ENCODE measurements at places on chromosomes 1 and 21. TPM values are rescaled to one million over a fixed set of nuclear protein-coding genes. Genes with fewer than 3 reads are reported as not detected.

CACNA1S gene
- total RNA-seq, result under 0.01 TPM

GSTM1 gene
- not detected for total RNA-seq

FCAMR gene
- not detected for total RNA-seq

RCSD1 gene
- total RNA-seq, result 3.9 TPM

PRPF38A gene
- total RNA-seq, result 17.2 TPM

NPHS2 gene
- not detected for total RNA-seq

C1orf141 gene
- 0.25 TPM for total RNA-seq

CELF3 gene
- total RNA-seq, result 52.4 TPM

STX12 gene
- 120 TPM for total RNA-seq

S1PR1 gene
- 20.7 TPM for total RNA-seq

KRTAP12-2 gene
- total RNA-seq, result not detected

SPRR3 gene
- total RNA-seq, result not detected

TACSTD2 gene
- not detected for total RNA-seq

AMIGO1 gene
- 11.1 TPM for total RNA-seq

IL19 gene
- total RNA-seq, result not detected

TMEM51 gene
- total RNA-seq, result 0.98 TPM

SAMD13 gene
- 1.7 TPM for total RNA-seq

ERG gene
- total RNA-seq, result 1.2 TPM

AVPR1B gene
- total RNA-seq, result not detected

KIAA0040 gene
- total RNA-seq, result 1.5 TPM

FCRL4 gene
- total RNA-seq, result not detected

MX2 gene
- 0.98 TPM for total RNA-seq

PGBD5 gene
- 20.7 TPM for total RNA-seq

PDZK1 gene
- 2.0 TPM for total RNA-seq

HES3 gene
- total RNA-seq, result not detected

CYP4Z1 gene
- total RNA-seq, result 0.25 TPM

KRTAP19-1 gene
- total RNA-seq, result not detected

SPRR2F gene
- total RNA-seq, result not detected

ZFP69 gene
- 12.5 TPM for total RNA-seq

PYHIN1 gene
- 0.25 TPM for total RNA-seq

INSRR gene
- 0.25 TPM for total RNA-seq

KPRP gene
- total RNA-seq, result not detected

SYNJ1 gene
- 19.7 TPM for total RNA-seq

SLC9A1 gene
- total RNA-seq, result 2.5 TPM

DNASE2B gene
- total RNA-seq, result not detected

PRRX1 gene
- 5.4 TPM for total RNA-seq

PTPRU gene
- 29.7 TPM for total RNA-seq

OLIG2 gene
- total RNA-seq, result 15.2 TPM

RGS13 gene
- not detected for total RNA-seq

CD34 gene
- total RNA-seq, result 3.4 TPM

RBM11 gene
- total RNA-seq, result 5.9 TPM

NR1I3 gene
- total RNA-seq, result under 0.01 TPM

LZIC gene
- total RNA-seq, result 56.1 TPM

EPHX1 gene
- 11.1 TPM for total RNA-seq

OVAAL gene
- total RNA-seq, result not detected

LCE3E gene
- total RNA-seq, result not detected

FAM110D gene
- 0.49 TPM for total RNA-seq

SETSIP gene
- not detected for total RNA-seq

ZNF648 gene
- 0.25 TPM for total RNA-seq
